Stimulated activated CD4-positive, alpha-beta T cell treated with anti-CD3 and anti-CD28 coated beads, Interleukin-1b, Interleukin-23, amount 100 ng/mL, for 24 hours (primary cell): ENCODE measurements at places on chromosomes 7 and 10.

GRCh38 chr10:90998733-90999511, 78.0 kb upstream of the ANKRD1 start:
- DNase-seq: no peak

DNA sequence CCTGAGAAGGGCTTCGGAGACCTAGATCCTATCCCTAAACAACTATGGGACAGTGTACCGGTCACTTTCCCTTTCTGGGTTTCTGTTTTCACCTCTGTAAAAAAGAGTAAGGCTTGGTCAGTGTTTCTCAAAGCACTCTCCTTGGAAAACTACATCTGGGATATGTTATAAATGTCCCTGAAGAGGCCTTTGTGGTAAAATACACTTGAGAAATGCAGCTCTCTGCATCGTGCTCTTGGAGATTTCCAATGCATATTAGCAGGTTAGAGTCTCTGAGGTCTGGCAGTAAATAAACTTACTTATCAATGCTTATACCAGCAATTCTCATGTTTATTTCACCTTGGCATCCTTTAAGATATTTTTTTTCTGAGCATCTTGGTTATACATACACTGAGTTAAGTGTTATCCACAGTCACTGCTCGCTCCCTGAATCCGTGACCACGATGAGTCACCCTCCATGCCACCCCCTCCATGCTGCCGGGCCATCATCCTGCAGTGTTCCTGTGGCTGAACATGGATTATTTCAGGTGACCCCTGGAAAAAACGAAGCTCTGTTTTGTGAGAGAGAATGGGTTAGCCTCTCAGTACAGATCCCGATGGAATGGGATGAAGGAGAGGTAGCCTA, 3.3 kb upstream of the TBXAS1 start:
- no peak for DNase-seq

DNA sequence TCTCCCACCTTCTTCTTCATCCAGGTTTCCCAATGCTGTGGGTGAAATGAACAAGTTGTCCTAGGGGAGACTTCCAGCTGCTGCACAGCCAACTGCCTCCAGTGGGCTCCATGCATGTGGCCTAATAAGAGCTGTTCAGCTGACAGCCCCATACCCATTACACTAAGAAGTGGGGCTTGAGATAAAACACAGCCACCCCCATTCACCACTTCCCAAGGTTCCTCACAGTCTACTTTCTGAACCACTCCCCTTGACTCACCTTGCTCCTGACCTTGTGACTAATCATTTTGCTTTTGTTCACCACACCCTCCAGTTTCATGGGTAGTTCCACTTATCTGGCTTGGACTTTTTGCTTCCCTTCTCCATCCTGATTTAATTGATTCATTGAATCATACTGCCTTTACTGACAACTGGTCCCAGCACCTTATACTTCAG, 119.3 kb downstream of the CABCOCO1 start:
- no peak for DNase-seq

- no peak for DNase-seq
Observed at GRCh38 chr7:87596136-87596535, 4.5 kb downstream of the ABCB1 start.

- no peak for DNase-seq
Observed at GRCh38 chr10:8238986-8239385, 184.5 kb downstream of the GATA3 start.

GRCh38 chr7:95041031-95041430, 133.6 kb downstream of the PPP1R9A start:
- no peak for DNase-seq

DNA sequence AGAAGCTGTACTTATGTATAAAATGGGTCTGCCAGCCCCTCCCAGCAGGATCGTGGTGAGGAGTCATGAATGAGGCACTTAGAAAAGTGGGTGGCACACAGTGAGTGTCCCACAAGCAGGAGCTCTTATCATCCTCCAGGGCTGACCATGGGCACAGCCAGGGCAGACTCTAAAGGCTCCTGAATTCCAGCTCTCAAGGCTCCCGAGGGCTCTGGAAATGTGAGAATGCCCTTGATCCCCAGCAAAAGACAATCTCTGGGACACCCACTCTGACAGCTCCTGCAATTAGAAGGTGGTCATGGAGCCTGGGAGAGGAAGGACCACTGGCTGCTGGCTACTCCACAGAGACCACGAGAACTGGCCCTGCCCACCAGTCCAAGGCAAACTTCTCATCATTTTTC, 1.6 kb downstream of the VSTM4 start:
- no peak for DNase-seq

GRCh38 chr10:97585439-97585811, 1.2 kb downstream of the HOGA1 start:
- no peak for DNase-seq

GRCh38 chr7:120273476-120273975, 551 bp downstream of the KCND2 start:
- no peak for DNase-seq

DNA sequence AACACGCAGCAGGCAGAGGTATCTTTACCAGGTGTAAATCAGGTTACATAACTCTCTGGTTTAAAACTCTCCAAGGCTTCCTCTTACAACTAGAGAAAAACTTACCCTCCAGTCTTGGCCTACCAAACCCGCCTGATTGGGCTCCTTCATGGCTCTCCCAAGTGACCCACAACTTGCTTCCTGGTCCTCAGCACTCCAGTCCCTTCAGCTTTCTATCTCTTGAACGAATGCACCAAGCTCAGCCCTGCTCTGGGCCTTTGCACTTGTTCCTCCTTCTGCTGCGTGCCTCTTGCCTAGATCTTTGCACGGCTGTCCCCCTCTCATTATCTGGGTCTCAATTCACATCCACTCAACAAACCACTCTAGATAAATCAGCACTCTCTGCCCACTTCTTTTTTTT, 32.7 kb upstream of the DLD start:
- DNase-seq: no peak
